ENCODE measurements at places on chromosomes 12 and 14.

- DNase-seq = no peak
These were observed 24.1 kb upstream of the PLEKHG3 start for GRCh38 chr14:64680013-64680713.

DNA sequence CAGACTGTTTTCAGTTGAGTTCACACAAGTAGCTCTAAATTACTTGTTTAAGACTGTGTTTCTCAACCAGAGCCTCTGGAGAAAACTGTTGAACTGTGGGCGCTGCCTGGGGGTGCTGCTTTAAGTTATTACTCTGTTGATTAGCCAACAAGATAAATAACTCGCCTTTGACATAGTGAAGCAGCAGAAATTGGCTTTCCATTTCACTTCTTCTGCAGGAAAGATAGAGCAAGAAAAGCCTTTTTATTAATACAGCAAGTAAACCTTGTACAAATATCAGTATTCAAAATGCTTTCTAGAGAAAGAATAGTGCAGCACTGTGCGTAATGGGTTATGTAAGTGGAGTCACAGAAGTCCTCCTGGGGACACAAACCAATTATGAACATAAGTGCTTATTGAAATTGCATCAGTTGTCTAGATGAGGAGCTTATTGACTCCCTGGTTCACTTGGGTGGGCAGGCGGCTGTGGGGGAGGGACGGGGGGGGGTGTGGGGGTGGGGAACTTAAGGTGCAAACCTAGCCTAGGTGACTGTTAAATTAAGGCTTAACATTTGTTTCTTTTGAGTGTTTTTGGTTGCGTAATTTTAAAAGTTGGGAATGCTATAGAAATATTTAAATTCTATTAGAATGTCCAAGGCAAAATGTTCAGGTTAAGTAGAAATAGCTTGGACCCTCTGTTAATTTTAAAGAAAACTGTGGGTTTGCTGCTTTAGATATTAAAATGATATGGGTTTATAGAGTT is 6.3 kb downstream of the FRS2 start:
- DNase-seq = no peak

- DNase-seq = no peak
These were observed 36.7 kb downstream of the TMBIM6 start for GRCh38 chr12:49777800-49778748.

GRCh38 chr12:57323416-57323815 is 72.4 kb upstream of the STAC3 start:
- DNase-seq = no peak

DNA sequence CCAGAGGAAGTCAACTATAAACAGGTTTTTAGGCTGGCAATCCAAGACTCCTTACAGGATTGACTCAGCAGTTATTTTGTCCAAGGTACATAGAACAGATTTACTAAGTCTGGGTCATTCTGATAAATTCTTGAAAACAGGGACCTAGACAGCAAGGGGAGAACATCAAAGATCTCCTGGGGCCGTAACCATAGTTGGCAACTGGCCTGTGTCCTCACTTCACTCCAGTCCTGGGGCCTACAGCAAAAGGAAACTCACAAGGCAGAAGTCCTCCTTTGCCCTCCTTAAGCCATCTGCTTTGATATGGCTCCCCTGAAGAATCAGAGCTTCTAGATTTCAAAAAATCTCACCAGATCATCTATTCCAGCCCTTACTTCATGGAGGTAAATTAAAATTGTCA is 207.2 kb upstream of the IGF1 start:
- no peak for DNase-seq

DNA sequence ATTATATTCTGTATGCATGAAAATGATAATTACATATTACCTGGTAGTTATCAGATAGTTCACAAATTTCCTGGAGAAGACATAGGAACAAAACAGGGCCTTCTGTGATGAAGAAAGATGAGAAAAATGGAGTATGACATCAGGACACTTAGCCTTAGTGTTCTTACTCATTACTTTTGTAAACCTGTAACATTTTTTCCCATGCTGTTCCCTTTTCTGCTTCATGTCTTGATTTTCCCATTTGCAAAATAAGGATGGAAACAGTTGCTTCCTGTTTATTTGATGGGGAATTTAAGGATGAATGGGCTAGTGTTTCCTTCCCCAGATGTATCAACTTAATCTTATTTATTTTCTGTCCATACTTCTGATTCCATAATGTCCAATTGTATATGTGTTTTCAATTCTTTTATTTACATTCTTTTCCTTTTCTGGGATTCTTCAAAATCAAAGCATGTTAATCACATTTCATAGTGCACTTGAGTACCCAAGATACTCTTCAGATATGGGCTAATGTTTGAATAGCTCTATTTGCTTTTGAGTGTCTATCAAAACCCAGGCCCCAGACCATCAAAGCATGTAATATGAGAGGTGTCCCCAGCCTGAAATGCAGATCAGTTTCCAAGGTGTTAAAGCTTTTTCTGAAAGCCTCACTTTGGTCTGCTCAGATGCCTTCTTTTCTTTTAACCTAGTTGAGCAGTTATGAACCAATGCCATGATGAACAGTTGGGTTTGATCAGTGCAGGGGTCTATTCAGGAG is 260.5 kb downstream of the RAD51B start:
- no peak for DNase-seq

DNA sequence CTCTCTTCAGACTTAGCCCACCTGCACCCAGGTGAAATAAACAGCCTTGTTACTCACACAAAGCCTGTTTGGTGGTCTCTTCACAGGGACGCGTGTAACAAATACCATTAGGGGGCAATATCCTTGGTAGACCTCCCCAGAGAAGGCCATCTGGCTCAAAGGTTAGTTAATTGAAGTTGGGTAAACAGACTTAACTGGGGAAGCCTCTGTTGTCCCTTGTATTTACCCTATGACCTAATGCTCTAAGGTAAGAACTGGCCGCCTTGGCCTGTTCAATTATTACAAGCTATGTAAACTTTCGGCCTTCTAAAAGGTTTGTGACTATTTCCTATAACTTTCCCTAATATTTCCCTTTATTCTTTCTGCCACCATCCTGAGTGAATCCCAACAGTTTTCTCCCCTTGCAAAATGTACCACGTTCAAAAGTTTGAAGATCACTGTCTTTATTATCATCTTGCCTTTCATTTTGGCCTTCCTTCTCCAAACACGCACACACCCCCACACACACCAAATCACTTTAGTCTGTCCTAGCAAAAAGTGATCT is 15.3 kb upstream of the LYZ start:
- DNase-seq = no peak

- no peak for DNase-seq
These were observed 231.3 kb downstream of the ZFP36L1 start for GRCh38 chr14:68561531-68562007.

GRCh38 chr12:5438671-5439200 is 6.8 kb downstream of the NTF3 start:
- DNase-seq = no peak

DNA sequence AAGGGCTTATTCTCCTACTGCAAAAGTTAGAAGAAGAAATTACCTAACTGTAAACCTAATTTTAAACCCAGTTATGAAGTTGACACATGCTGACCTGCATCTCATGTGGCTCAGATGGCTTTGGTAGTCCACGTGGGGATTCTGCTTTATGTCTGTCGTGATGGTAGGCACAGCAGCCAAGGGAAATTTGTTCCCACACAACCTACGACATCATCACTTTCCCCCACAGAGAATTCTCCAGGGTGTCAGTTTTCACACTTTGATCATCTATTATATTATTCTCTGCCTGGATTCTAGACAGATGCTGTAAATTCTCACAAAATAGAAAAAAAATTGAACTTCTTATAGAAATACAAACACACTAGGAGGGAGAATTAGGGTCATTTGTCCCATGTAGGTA is 70.6 kb downstream of the PTHLH start:
- no peak for DNase-seq

DNA sequence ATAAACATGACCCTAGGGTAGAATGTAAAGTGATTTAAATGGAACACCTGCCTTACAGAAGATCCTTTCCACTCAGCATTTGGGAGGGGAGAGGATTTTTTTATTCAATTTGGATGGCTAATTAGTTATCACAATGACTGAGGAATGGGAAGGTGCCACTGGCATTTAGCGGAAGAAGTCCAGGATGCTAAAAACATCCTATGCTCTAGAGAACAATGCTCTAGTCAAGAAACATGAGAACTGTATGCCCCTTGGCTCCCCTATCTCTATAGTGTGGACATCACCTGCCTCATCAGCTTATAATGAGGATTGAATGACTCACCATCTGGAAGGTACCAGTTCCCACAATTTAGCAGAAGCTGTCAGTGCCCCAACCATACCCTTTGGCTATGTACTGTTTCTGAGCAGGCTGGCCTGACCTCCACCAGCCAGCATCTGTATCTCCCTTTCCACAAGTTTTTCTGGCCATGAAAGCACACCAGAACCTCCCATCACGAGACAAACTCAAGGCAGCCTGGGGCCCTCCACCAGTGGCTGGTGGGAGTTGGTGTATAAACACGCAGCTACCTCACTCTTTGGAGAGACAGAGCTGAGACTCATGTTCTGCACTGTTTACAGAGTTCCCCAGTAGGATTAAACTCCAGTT is 109.7 kb upstream of the VASH1 start:
- DNase-seq = no peak

DNA sequence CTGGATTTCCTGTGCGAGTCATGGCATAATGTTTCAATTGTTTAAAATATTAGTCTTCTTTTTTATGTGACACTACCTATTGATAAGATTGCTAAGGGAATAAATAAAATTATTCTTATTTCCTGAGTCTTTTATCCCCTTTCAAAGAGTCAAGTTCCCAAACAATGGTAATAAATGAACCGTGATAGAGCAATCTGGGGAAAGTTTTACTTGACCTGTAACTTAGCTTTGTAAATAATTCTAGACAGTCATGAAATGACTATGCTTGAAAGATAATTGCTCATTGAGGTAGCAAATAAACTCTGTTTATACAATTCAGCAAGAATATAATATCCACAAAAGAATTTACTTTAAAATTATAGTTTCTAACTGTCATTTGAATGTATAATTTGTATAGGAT is 82.1 kb downstream of the TSPAN8 start:
- DNase-seq = no peak

DNA sequence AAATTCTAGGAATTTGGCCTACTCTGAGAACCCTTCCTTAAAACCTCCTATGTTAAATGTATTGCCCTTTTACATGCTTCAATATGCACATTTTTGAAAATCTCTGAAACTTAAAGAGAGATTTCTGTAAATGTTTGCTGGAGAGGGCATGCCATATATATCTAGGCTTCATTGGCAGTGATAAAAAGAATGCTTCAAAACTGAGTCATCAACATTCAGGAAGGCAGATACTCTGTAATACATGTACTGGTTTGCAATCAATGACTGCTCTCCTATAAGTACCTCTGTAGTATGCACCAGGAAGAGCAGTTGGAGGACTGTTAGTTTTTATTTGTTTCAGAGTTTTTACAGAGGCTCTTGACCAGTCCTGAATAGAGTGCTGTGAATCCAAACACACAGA is 739.9 kb downstream of the SLC16A7 start:
- no peak for DNase-seq

DNA sequence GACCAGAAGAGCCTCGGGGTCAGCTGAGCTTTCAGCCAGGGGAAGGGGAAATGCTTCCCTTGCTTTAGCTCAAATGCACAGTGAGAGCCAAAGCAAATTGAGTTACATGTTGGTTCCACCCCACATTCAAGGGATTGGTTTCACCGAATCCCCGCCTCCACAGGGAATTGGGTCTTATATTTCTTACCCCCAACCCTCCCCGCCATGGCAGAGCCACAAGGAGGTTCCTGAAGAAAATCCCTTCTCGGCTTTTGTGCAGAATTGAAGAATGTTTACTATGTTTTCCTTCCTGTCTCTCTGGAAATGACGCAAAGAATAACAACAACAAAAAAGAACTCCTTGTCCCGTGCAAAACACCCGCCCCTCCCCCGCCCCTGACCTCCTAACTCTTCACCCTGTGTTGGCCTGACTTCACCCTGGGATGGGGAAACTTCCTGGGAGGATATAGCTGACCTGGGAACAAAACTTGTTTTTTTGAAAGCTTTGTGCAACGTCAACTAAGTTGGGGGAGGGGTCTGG is 21.9 kb upstream of the CIPC start:
- no peak for DNase-seq

Measured in esophagus squamous epithelium (tissue), 5 donors.